ENCODE measurements at places on chromosomes 2 and 18.

- DNase-seq, result no peak
Observed at GRCh38 chr2:40559175-40559574, 107.3 kb upstream of the SLC8A1 start.

- no peak for DNase-seq
Observed at GRCh38 chr2:164205347-164205746, 415.9 kb downstream of the GRB14 start.

DNA sequence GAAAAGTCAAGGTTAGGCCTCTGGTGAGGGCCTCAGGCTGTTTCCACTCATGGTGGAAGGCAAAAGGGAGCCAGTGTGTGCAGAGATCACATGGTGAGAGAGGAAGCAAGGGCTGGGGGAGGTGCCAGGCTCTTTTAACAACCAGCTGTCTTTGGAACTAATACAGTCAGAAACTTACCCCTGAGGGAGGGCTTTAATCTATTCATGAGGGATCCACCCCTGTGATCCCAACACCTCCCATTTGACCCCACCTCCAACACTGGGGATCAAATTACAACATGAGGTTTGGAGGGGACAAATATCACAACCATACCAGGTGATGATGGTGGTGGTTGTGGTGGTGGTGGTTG is 10.9 kb downstream of the POLI start:
- DNase-seq, result no peak

GRCh38 chr2:232772531-232772930 is 3.8 kb downstream of the KCNJ13 start:
- DNase-seq, result no peak

- no peak for DNase-seq
Observed at GRCh38 chr2:134283661-134284060, 29.8 kb downstream of the MGAT5 start.

DNA sequence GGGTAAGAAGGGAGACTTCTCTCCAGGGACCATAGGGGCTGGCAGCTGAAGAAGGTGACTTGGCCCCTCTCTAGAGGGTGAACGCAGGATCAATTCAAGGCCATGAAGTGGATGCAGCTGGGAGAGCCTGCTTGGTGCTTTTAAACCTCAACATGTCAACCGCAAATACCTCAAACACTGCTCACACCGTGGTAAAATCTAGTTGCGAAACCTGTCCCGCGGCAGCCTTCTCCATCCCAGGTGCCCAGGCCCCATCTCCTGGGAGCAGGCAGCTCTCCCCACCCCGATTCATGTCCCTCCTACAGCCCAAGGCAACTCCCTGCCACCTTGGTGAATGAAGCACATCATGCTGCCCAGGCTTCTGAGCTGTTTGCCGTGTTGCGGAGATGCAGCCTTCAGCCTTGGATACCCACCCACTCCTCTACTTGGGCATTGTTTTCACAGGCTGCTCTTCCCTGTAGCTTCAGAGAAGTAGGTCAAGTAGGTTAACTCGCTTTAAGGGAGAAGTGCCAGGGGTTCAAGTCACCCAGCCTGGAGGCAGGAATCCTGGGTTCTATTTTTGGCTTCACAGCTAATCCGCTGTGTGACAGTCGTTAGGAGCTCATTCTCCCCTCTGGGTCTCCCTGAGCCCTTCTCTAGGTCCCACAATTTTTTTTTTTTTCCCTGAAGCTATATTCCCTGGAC is 6.2 kb upstream of the EFR3B start:
- no peak for DNase-seq

DNA sequence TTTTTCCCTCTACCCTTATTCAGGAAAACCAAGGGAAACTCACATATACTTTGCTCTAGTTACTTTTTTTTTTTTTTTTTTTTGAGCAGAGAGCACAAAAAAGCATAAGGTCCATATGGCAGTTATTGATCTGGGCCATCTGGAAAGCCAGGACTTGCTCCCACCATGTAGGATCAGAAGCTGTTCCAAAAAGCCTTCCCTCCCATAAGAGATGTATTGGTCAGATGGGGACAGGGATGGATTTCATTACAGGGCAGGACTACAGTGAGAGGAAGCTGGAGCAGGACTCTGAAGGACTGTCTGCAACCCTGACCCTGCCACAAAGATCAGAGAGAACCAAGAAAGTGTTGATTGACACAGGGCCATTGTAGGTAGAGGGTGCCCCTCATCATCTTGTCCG is 57.3 kb downstream of the NRP2 start:
- DNase-seq, result no peak

- DNase-seq, result no peak
Observed at GRCh38 chr2:4903656-4904348, 788.4 kb upstream of the SOX11 start.

DNA sequence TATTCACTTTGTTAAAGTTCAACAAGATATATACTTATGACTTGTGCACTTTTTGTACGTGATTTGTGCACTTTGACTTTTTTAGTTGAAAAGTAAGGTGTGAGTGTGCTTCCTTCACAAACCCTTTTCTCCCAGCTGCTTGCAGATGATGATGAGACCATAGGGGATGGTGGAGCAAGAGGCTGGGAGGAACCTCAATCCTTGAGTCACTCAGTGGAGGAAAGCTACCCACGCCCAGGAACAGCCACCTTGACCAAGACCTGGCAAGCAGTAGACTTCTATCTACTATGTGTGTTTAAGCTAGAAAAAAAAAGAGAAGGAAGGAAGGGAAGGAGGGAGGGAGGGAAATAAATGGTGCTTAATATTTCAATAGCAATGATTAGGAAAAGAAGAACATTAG is 25.2 kb upstream of the TAF1B start:
- no peak for DNase-seq

DNA sequence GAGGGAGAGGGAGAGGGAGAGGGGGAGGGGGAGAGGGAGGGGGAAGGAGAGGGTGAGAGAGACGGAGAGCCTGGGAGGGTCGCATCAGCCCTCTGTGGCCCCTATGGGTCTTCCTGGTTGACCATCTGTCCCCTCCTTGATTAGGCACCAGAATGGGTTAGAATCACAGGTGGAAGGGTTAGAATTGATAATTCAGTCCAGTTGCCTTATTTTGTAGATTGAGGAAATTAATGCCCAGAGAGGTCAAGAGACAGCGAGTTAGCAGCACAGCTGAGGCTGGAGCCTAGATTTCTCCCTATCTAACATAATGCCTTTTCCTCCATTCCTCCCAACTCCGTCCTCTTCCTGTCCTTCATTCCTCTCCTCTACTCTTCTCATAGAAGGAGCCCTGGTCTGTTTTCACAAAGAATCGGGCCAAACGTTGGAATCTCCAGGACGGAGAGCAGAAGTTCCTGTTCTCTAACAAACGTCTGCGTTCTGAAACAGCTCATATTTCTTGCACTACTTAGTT is 338 bp upstream of the THUMPD2 start:
- DNase-seq, result no peak

DNA sequence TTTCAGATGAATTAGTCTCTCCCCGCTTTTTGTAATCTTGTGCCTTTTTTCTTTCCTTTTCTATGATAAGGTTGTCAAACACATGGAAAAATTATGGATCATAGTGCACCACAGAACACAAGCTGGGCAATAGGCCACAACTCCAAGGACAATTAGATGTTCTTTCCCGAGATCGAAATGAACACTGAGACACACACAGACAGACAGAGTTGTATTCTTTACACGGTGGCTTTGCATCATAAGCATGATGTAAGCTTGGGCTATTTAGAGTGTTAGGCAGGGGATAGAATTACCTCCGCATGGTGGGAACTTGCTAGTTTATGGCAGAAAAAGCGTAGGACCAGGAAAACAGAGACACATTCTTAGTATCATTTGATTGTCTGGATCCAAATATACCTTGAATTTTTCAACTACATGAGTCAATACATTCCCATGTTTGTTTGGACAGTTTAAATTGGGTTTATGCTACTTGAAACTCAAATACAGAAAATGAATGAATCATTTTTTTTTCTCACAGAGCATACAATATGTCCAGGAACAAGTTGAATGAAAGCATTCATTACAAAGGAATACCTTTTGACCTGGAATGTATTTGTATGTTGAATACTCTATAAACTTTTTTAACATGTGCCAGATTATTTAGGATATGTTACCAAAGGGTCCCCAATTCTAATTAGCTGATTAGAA is 1611.5 kb upstream of the TMEFF2 start:
- no peak for DNase-seq

DNA sequence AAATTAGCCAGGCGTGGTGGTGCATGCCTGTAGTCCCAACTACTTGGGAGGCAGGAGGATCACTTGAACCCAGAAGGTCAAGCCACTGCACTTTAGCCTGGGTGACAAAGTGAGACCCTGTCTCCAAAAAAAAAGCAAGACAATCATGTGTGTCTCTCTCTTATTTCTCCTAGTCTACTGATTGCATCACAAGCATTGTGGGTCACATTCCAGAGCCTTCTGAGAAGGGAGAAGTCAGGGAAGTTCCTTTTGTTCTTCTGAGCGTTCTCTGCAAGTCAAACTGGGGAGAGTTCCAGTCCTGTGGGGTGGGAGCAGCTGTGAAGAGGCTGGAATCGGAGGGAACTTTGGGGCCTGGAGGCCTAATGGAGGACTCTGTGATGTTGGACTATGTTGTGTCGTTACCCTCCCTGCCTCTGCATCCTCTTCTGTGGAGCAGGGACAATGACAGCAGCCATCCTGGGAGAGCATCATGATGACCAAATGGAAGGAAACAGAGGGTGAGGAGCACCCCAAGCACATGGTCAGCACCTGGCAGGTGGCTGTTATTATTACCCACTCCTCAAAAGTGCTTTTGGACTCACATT is 115.4 kb downstream of the MRO start:
- no peak for DNase-seq

All from stimulated activated CD4-positive, alpha-beta T cell treated with anti-CD3 and anti-CD28 coated beads, Interleukin-12 subunit alpha, Interleukin-12 subunit beta, amount 100 ng/mL, for 24 hours (primary cell).